ENCODE measurements at places on chromosomes 2 and 18.

GRCh38 chr2:14513903-14514302 is 118.6 kb upstream of the LRATD1 start:
- no peak for DNase-seq

DNA sequence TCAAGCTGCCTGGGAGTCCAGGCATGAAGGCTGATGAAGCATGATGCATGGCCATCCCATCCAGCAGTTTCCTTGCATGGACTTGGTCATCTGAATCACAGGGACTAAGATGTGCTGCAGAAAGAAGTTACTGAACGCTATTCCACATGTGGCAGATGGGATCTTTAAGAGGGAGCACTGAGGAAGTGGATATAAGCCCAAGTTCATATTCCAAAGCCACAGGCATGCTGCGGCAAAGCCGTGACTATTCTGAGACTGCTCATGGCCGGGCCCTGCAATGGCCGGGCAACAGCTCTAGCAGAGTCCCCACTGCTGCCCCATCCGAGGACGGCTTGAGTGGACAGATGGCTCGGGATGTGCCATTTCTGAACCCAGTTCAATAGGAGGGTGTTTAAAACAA is 61.5 kb downstream of the STPG4 start:
- no peak for DNase-seq

DNA sequence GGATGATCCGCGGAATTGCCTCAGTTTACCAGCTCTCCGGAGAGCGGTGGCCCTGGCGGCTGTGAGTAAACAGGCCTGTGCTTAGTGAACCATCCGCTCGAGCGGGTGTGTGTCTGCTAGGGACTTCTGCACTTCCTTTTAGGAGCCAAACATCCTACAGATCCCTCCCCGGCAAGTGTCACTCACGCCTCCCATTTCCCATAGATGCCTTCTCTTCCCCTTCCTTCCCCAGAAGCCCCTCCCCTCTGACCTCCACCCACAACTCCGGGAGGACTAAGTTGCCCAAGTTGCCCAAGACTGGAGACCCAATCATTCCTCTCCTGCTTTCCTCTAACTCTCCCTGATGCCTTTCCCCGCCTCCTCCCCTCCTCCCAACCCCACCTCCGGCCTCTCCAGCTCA is 2.9 kb downstream of the C1QL2 start:
- no peak for DNase-seq

- DNase-seq = no peak
Observed at GRCh38 chr2:165003443-165004130, 48.3 kb upstream of the SLC38A11 start.

DNA sequence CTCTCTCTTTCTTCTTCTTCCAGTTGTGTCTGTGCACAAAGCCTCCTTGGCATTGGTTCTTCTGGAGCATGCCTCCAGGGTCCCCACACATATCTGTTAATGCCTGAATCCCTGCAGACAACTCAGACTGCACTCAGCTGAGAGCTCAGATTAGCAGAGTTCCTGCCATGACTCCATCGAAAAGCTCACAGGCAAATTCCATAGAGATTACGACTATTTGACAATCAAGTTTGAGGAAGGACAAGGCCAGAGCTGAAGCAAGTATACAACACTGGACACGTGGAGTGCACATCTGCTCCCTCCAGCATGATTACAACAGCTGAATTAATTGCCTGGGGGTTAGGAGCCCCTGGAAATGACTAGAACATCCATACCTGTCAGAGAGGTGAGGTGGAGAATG is 190.7 kb downstream of the INSIG2 start:
- DNase-seq = no peak

GRCh38 chr2:96811917-96812316 is 4.2 kb upstream of the CNNM3 start:
- DNase-seq = no peak

DNA sequence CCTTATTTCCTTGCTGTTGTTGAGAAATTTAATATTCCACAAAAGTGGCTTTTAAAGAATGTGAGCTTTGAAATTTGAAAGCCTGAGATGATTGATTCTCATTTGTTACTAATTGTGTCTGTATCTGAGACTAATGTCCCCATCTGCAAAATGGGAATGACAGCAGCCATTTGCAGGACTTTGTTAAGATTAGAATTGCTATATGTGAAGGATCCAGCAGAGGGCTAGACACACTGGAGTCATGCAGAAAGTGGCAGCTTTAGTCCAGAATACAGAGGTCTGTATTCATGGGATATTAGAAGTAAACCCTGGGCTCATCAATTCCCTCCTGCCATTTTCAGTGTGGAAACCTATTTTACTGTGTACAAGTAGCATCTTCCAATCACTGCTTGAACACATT is 296.5 kb upstream of the GYPC start:
- DNase-seq = peak; percentile 17

- DNase-seq = no peak
Observed at GRCh38 chr2:240451108-240451611, 15.7 kb downstream of the GPC1 start.

- DNase-seq = peak; percentile 46
Observed at GRCh38 chr2:108637304-108637669, 82.0 kb upstream of the RANBP2 start.

DNA sequence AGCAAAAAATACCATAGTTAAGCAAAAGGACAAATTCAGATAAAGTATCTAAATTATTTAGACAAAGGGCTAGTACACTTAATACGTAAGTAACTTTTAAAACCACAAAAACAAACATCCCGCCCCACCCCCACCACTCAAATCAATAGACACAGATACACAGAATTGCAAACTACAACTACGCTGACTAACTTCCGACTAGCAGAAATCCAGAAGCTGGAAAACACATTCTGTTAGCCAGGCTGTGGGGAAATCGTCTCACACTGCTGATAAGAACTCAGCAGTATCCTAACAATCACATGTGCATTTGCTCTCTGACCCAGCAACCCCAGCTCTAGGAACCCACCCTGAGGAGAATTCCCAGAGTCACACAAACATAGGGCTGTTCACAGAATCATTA is 16.6 kb downstream of the FAM168B start:
- DNase-seq = no peak

GRCh38 chr2:209441541-209441940 is 17.7 kb downstream of the MAP2 start:
- no peak for DNase-seq

- no peak for DNase-seq
Observed at GRCh38 chr2:20521682-20522189, 74.9 kb downstream of the RHOB start.

GRCh38 chr2:64025741-64026140 is 6.5 kb upstream of the VPS54 start:
- DNase-seq = no peak

- DNase-seq = no peak
Observed at GRCh38 chr2:176159663-176160250, 2.6 kb downstream of the HOXD3 start.

DNA sequence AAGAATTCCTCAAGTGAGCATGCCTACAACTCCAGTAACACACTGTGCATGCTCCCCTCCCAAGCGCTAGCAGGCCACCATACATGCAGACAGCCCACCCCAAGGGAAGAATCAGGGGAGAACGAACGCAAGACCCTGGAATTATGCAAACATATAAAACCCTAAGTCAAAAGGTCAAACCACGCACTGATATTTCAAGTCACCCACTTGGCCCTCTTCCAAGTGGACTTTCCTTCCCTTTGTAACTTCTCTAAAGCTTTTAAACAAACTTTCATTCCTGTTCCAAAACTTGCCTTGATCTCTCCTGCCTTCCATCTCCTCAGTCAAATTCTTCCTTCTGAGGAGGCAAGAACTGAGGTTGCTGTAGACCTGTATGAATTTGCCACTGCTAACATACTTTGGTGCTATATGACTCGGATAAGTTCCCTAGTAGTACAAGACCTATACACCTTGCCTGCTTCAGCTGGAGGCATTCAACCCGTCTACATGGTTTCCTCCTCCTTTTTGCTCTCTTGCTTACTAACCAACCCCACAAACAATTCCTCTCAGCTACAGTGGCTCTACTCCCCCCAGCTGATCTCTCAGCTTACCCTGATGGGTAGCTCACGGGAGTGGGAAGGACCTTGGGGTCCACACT is 11.1 kb upstream of the RPIA start:
- DNase-seq = no peak

- no peak for DNase-seq
Observed at GRCh38 chr18:22311301-22311700, 106.4 kb downstream of the CTAGE1 start.

GRCh38 chr2:36356990-36357846 is 1.6 kb downstream of the CRIM1 start:
- DNase-seq = peak; percentile 73

- DNase-seq = no peak
Observed at GRCh38 chr18:2134364-2134763, 436.9 kb downstream of the METTL4 start.

DNA sequence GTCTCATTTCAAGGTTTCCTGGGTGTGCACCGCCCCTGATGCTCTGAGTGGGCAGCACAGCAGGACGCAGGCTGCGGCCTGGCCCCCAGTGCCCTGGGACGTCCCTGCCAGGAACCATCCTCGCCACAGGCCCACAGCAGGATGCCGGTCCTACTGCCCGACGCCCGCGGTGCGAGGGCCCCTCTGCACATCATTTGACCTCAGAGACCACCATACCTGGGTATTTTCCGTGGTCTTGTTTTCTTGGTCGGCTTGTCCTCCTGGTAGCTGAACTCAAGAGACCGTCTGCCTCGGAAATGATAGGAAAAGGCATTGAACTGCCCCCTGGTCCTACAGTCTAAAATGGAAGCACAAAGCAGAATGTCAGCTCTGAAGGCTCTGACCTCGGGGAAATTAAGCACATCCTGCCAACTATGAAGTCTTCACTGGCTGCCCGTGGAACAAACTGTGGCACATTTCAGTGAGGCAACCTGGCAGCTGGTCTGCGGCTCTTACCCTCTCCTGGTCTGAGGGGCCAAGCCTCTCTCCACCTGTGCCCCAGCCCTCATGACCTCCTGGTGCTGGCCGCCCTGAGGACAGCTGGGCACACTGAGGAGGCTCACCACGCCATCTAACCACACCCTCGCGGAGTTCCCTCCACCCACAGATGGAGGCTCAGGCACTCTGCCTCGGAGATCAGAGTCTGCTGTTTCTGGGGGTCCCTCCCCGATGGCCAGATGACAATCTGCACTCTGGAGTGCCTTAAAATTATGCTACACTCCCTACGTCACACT is 105.0 kb downstream of the PXDN start:
- DNase-seq = no peak

DNA sequence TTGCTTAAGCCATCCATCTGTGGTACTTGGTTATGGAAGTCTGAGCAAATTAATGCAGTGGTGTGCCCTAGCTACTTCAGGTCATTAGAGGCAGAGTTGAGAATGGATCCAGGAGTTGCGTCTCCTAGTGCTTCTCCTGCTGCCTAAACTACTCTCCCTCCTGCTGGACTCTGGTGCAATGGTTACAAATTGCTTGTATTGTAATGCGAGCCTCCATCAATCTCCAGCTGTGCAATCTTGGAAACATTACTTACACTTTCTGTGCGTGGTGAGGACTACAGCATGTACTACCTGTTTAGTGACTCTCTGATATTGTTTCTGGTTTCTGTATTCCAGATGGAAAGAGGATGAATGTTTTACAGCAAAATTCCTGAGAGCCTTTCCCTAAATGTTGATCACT is 119.0 kb upstream of the CYRIA start:
- no peak for DNase-seq

DNA sequence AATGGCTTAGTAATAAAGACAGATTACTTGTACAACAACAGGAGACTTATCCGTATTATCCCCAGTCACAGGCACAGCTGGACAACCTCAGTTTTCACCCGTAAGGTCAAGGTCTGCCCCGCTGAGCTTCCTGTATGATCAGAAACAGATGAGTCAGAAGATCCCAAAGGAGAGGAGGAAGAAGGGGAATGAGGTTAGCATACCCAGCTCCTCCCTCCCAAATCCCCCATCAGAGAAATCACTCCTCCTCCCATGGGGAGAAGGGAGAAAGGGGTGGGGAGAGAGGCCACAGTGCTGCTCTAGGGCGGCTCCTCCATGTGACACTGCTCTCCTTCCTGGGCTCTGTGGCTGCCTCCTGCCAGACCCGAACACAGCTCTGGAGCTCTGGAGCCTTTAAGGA is 53.8 kb upstream of the SPTBN1 start:
- no peak for DNase-seq

GRCh38 chr2:222115296-222115695 is 183.5 kb downstream of the PAX3 start:
- DNase-seq = no peak

DNA sequence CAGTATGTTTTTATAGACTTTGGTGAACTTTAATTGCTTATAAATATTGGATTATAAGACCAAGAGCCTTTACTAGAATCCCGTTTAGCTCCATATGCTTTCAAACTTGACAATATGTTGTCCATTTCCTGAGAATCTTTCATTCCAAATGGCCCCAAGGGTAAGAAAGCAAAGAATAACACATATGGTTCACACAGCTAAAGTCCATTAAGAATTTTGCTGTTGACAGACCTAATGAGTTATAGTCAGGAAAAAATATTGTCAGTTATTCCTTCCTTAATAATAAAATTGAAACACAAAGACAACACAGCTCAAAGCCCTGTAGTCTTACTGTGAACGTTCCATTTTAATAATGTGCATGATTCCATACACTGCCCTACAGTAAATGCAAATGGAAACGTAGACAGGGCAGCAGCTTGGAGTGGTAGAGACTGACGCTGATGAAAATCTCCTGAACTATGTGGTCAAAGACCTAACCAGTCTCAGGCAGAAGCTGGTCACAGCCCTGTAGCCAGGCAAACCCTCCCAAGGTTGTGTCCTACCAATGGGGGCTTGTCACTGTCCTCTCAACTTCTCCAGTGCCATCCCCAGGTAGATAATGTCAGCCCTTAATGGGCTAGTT is 49.0 kb upstream of the ATIC start:
- no peak for DNase-seq

DNA sequence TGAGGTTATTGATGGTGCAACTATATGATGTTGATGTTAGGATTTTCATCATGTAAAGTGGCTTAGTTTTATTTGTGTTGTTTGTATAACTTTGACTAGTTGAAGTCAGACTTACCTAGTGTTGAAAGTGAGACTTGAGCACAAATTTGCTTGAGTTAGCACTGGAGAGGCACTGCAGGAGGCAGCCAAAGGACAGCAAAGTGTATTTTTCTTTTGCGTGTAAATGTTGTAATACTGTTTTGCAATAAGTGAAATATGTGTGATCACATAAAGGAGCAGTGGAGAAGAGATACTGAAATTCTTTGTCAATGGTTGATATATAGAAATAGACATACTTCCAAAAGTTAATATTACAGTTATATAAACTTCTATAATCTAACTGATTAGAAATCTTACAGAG is 332.0 kb upstream of the RAB12 start:
- peak; percentile 36 for DNase-seq

DNA sequence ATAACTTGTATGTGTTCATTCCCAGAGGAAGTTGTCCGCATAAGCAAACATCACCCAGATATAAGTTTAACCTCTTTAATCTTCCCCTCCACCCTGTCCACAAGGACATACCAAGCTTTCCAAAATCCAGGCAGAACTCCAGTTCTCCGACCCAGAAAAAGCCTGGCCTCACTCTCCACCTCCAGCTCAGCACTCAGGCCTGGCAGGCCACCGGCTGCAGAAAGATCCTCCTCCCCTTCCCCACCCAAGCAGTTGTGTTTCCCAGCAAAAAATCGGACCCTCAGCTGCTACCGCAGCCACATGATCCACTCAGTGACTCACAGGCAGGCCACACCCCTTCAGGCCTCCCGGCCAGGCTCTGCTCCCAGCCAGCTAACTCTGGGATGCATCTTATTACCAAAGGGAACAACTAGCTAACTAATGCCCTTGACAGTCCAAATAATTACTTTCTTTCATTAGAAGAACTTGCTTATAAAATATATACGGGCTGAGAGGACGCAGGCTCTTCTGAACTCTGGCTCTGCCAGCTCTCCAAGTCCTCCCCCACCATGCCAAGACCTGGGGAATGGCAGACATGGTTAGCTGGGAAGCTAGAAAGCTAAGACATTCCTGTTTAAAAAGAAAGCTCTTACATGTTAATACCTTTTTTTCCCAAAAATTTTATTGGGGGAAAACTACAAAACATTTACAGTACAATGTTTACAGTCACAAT is 4.5 kb downstream of the ZFP36L2 start:
- peak; percentile 91 for DNase-seq

All from MCF 10A (cell line).